ENCODE measurements at places on chromosomes 2 and 18.

DNA sequence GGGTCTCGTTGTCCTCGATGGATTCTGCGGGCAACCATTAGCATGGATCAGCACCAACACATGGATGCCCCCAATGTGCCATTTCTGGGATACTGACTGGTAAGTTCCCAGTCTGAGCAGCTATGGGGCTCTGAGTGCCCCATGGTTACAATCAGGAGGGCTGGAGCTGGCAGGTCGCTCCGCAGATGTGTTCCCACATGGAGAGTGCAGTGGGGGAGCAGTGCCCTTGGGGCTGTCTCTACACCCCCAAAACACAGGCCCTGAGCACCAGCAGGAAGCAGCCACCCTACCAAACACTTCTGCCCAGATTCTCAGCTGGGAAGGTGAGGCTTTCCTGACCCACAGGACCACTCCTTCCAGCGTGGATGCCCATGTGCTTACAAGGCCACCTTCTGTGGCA, 8.0 kb downstream of the NGEF start:
- DNase-seq, result no peak

GRCh38 chr2:20222014-20222768, 2.7 kb downstream of the SDC1 start:
- no peak for DNase-seq

DNA sequence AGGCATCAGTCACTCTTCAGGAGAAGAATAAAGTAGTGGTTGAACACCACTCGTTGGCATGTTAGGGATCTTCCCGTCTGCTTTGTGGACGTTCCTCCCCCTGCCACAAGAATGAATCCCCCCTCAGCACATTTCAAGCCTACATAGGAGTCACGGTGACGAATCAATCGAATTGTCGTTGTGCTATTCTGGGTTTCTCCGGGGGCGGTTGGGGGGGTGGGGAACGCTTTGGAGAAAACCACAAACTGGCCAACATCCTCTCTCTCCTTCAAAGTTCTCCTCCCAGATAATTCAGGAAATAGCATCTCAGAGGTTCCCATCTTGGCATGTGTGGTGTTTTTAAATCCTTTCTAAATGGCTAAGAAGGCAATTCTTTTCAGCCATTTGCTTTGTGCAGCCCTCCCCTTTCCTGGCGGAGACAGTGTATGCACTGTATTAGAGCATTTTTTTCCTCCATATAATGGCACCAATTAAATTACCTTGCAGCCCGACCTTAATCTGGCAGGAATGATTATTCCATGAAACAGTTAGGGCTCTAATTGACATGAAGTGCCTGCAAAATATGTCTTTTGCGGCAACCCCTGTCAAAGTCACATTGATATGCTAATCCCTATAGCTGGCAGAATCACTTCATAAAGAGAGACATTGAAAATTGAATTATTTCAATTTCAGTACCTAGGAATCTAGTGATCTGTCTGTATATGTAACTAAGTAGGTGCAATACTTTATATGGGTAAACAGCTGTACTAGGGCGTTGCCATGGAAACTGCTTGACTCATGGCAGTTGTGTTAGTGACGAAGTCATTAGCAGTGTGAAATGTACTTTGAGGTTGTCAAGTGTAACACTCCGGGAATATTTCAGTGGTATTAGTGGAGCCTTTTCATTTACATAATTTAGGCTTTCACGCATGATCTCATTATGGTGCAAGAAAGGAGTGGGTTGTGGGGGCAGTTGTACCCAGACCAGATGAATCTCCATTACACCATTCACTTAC, 323.4 kb upstream of the SLC14A2 start:
- DNase-seq, result no peak

- DNase-seq, result no peak
Measured at GRCh38 chr2:159164457-159164911, 122.0 kb downstream of the WDSUB1 start.

DNA sequence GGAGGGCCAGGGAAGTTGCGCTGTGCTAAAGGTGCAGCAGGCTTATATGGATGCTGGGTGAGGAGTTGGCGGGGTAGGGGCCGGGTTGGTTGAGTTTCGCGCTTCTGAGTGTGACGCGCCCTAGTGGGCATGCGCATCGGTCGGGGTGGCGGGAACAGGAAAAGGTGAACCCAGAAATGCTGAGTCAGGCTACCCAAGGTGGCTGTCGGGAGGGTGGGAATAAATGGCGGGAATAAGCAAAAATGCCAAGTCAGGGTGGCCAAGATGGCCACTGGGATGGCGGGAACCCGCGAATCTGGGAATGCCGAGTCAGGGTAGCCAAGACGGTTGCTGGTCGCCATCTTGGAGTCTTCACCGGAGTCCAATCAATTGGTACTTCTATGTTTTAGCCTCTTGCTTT, 580.0 kb downstream of the SUCLG1 start:
- DNase-seq, result no peak

GRCh38 chr2:24613154-24613814, 122.2 kb downstream of the NCOA1 start:
- DNase-seq, result peak; percentile 69

DNA sequence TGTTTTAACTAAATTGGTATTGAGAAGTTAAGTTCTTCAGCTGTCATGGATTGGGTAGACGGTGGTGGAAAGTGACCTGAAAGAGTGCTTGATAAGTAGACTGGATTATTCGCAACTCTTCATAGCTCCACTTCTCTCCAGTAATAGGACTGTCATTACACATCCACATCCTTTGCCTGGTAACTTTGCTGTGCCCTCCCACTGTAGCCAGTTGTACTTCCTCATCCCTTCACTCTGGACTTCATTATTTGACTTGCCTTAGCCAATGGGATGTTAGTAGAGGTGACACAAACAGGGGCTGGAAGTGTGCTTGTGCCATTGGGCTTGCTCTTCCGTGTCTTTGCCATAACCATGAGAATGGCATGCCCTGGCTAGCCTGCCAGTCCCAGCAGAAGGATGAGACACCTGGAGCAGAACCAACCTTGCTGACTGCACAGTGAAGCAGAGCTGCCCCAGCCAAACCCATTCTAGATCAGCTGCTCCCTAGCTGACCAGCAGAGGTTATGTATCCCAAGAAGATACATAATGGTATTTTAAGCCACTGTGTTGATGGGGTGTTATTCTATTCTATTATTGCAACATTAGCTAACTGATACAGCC, 16.9 kb downstream of the QPCT start:
- no peak for DNase-seq

- no peak for DNase-seq
Measured at GRCh38 chr2:126877861-126878565, 20.7 kb upstream of the TEX51 start.

- no peak for DNase-seq
Measured at GRCh38 chr18:63454497-63454896, 22.3 kb upstream of the SERPINB5 start.

DNA sequence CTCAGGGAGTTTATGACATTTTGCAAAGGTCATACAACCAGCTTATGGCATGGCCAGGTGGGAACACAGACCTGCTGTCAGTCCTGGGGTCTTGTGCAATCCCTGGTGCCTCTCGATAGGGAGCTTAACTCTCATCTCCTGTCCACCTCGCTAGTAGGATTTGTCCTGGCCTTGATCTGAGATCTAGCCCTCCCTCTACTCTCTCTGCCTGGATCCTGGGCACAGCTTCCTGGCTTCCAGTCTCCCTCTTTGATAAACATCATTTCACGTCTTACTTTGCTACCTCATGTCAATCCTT, 13.8 kb downstream of the GALR1 start:
- no peak for DNase-seq

DNA sequence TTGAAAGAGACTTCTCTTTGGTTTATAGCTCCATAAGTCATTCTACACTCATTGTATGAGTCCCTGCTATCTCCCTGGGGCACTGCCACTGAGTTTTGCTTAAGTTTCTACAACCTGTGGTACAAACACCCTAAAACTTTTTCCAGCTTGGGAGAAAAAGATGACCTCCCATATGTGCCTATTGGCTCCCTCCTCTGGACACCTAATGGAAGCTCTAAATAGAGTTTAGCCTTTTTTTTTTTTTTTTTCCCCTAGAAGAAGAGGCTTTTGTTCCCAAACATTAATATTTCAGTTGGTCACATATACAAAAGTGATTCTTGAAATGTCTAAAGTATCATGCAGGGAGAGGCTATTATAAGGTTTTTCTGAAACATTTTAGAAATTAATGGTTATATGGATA, 547.2 kb upstream of the TMEFF2 start:
- DNase-seq, result no peak

- no peak for DNase-seq
Measured at GRCh38 chr2:151083856-151084795, 177.5 kb downstream of the RBM43 start.

GRCh38 chr2:4357121-4357520, 653.7 kb downstream of the DCDC2C start:
- no peak for DNase-seq

GRCh38 chr2:138626148-138626547, 124.6 kb downstream of the SPOPL start:
- no peak for DNase-seq

DNA sequence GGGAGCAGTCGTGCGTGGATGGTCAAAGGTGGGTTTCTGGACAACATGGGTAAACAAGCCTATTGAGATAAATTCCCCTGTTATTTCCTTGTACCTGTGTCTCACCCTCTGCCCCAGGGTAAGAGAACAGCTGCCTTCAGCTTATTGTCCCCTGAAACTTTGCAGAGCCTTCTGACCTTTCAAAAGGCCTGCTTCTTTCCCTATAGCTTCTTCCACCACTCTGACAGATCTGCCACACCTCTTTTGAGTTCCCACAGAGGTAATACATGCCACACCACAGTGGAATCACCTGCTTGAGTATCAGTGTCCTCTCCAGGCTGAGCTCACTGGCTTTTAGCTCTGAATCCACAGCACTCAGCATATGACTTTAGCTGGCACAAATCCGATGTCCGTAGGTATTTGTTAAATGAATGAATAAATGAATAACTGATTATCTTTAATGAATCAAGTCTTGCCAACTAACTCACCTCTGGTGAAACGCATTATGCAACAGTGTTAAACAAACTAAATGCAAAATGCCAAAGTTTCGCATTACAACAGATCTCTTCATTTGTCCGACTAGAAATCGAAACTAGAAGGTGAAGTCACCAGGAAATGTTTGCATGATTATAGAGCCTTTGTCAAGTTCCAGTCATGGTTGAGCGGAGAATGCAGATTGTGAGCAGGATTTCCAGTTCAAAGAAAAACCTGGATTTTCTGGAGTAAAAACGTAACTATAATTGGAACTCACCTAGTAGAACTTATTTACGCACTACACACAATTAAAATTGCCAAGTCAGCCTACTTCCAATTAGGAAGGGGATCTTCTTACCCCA, 16.4 kb downstream of the DYNAP start:
- DNase-seq, result peak; percentile 73
